HL-60 (cell line): ENCODE measurements at places on chromosomes 6 and 20.

DNA sequence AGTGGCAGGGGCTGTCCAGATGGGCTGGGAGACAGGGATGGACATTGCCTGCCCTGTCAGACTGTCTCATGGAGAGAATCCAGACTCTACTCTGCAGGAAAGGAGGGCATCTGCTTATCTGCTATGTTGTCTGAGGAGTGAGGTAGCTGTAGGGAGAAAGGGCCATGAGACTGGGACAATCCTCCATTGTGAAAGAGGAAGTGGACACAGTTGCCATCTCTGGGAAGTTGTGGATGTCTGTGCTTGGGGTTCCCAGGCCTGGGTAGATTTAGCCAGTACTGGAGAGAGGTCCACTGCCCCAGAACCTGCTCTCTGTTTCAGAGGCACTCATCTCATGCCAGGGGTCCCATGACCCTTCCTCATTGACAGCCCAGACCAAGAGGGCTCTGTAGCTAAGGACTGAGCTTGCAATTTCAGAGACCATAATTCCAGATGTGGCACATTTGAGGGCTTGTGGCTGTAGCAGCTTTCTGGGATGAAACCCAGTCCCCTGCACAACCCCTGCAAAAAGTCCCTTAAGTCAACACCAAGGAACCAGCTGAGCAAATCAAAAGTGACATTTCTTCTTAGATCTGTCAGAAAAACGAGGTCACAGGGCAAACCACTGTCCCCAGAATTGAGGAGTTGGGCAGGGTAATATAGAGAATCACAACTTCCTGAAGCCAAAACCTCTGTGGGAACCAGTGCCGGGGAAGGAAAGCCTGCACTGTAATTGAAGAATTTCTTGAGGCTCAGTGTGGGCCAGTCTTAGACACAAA, 4.1 kb upstream of the SIRPG start:
- DNase-seq, result no peak

- DNase-seq, result no peak
Observed at GRCh38 chr6:9057937-9058336, 622.6 kb upstream of the SLC35B3 start.

- DNase-seq, result no peak
Observed at GRCh38 chr6:26230351-26230750, 134.6 kb upstream of the BTN3A2 start.

DNA sequence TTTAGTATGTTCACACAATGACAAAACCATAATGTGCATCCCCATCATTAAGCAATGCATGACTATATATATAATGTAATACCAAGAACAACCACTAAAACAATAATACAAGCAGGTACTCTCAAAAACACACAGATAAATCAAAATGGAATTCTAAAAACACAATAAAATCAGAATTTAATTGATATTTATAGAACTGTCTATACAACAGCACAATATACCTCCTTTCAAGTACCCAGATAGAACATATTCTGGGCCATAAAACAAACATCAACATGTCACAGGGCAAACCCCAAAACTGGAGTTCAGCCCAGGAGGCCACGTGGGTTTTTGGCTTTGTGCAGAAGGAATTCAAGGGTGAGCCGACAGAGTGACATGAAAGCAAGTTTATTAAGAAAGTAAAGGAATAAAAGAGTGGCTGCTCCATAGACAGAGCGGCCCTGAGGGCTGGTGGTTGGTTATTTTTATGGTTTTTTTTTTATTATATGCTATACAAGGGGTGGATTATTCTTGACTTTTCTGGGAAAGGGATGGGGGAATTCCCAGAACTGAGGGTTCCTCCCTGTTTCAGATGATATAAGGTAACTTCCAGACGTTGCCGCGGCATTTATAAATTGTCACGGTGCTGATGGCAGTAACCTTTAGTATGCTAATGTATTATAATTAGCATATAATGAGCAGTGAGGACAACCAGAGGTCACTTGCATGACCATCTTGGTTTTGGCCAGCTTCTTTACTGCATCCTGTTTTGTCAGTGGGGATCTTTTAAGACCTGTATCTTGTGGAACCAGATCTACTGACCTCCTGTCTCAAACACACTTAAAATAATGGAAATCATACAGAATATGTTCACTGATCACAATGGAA, 5.6 kb downstream of the RAB23 start:
- DNase-seq, result no peak

GRCh38 chr6:134174672-134175531, 122.5 kb upstream of the SLC2A12 start:
- DNase-seq, result peak; percentile 67

DNA sequence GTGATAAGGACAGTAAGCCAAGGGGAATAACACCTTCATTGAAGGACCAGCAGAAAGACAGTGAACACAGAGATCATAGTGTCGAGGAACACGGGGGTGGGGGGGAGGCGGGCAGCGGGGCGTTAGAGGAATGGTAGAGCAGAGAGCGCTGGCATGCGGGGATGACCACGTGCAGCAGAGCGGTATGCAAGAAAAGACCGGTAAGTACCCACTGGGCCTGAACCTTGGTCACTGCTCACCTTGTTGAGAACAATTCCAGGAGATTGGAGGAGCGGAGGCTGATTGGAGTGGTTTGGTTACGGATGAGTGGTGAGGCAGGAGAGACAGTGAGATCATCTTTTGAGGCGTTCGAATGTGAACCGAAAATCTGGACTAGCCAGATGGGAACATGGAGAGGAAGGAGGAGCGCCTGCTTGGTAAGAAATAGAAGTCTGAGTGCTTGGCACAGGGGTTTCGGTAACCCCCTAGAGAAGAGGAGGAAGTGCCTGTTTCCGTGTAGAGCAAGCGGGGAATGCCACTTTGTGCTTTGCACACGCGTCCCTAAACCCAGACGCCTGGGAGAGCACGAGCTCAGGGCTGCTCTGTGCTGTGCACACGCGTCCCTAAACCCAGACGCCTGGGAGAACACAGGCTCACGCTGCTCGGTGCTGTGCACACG, 70.0 kb downstream of the FAM120B start:
- DNase-seq, result no peak

- DNase-seq, result no peak
Observed at GRCh38 chr20:63191400-63191799, 24.5 kb downstream of the YTHDF1 start.

DNA sequence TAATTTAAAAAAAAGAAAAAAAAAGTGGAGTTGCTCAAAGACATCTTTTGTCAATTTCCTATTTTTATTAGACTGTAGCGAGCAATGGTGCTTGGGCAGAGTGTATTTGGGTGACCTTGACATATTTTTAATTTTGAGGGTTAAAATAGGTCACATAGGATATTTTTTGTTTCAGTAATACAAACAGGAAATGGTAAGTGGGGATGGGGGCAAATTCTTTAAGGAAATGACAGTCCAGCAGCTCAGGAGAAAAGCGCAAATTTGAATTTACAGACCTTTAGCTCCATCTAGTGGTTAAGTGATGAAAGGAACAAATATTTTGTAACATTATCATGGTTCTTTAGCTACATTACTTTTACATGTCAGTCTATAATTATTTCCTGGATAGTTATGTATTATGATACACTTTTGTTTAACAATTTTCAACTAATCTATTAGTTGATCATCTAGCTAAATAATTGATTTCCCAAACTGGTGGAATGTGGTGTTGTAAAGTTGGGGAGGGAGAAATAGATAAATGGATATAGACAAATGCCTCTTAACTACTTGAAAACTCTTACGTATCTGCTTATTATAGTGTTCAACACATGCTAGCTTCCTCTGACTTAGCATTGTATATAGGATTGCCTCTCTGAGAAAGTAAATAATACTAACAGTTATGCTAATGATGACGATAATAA, 10.0 kb downstream of the CITED2 start:
- no peak for DNase-seq

DNA sequence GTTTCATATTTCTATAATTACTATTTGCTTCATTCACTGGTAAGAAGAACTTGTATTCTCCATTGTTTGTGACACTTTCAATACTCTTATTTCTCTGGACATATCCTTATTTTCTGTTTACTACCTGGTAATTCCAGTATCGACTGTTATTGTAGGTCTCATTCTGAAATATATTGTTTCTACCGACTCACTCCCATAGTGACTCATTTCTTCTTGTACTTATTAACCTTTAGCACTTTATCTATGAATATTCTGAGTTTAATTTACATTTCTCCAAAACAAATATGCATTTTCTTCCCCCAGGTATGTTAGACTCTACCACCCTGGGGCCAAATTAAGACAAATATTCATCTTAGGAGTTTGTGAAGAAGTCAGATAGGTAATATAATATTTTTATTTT, 164.5 kb upstream of the BTBD3 start:
- DNase-seq, result no peak
